NCI-H748 treated with DMSO at 0.1 percent for 48 hours (cell line): ENCODE measurements at places on chromosomes 16 and 17.

GRCh38 chr17:65025297-65025696, 31.2 kb downstream of the GNA13 start:
- DNase-seq, result no peak

- no peak for DNase-seq
Measured at GRCh38 chr16:67277294-67277998, 1.9 kb upstream of the PLEKHG4 start.

GRCh38 chr17:49640556-49640955, 37.3 kb downstream of the SPOP start:
- no peak for DNase-seq

DNA sequence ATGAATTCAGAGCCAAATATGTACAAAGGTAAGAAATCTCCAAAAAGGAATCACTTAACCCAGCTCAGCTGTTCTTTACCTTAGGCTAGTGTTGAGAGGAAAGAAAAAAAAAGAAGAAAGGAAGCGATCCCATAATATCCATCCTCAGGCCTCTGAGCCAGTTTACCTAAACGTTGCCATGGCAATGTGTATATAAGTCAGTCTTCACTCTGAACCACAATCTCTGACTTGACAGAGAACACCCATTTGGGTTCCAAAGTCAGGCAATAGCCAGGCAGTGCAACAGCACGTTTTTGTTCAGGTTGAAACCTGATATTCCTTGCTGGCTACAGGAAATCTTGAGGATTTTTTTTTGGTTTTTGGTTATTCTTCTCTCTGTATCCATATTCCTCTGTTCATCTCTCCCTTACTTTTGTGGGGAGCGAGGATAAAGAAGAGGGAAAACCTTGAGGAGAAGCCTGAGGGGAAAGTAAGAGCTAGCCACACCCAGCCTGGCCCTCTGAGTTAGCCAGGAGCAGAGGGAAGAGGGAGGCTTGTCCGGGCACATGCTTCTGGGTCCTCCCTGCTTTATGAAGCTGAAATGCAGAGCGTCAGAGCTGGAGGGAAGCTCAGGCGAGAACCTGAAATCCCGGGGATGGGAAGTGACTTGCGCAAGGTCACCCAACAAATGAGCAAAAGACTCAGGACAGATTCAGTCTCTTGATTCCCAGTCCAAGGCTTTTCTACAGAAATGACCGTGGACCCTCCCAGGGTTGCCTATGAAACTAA, 152.7 kb downstream of the SOX9 start:
- no peak for DNase-seq
